ENCODE measurements at places on chromosomes 5 and 9.

- H3K27me3 ChIP-seq: no peaks in the 10 kb centered on the region
- H3K4me3 ChIP-seq: no peak overlapping the region
- DNase-seq: no peak
- H3K27ac ChIP-seq: no peak overlapping the region
- peaks cover 2% of the 10 kb centered on the region for H3K36me3 ChIP-seq
Measured at GRCh38 chr5:38453921-38454320, 102.5 kb downstream of the LIFR start.

DNA sequence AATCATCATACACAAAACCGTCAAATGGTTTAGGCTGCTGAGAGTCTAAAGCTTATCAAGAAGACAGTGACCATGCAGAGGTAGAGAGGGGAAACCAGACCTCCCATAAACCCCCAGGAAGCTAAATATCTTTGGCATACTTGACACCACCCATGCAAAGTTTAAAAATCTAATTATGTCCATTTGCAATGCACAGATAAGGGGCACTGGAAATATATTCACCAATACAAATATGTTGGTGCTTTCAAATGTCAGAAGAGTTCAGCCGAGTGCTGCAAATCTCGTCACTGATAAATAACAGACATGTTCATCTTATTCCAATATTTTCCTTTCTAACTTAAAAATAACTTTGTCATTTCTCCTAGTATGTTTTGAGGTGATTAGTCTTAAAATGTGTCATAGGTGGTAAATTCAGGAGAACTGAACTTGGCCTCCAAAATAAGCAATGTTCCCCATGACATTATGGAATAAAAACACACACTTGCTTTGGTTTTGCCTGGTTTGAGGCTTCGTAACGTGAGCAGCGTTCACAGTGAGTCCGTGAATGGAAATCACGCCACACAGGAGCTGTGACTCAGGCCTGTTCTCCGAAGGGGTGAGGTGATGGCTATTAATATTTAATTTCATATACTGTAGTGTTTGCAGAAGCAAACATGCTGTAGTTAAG, 182.2 kb downstream of the AOPEP start:
- H3K27ac ChIP-seq: peak overlapping the region; percentile 94
- H3K27me3 ChIP-seq: no peaks in the 10 kb centered on the region
- peaks cover 3% of the 10 kb centered on the region for H3K4me1 ChIP-seq

DNA sequence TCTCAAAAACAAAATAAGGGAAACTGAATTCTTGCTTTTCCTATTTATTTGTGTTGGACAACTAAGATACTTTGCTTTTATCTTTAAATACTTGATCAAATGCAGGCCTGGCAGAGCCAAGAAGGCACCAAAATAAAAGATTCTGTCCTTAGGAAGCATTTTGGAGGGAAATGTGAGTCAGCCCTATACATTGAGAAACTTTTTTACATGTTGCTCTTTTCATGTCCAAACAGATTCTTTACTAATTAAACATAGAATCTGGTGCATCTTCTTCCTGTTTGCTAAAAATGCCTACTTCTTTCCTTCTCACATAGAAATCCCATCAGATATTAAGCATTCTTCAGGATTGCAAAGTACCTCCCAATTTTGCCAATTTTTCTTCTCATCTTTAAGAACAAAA, 1160.4 kb downstream of the EFNA5 start:
- no peaks in the 10 kb centered on the region for H3K4me1 ChIP-seq
- no peaks in the 10 kb centered on the region for H3K27me3 ChIP-seq

DNA sequence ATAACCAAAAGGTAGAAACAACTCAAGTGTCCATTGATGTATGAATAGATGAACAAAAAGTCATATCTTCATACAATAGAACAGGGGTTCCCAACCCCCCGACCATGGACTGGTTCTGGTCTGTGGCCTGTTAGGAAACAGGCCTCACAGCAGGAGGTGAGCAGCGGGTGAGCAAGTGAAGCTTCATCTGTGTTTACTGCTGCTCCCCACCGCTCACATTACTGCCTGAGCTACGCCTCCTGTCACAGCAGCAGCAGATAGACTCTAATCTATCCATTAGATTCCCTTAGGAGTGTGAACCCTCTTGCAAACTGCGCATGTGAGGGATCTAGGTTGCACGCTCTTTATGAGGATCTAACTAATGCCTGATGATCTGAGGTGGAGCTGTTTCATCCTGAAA, 478.0 kb downstream of the BRINP1 start:
- DNase-seq: no peak
- no peak overlapping the region for H3K4me3 ChIP-seq
- H3K27ac ChIP-seq: no peak overlapping the region
- H3K36me3 ChIP-seq: no peaks in the 10 kb centered on the region
- peaks cover 4% of the 10 kb centered on the region for H3K4me1 ChIP-seq
- no peaks in the 10 kb centered on the region for H3K27me3 ChIP-seq

DNA sequence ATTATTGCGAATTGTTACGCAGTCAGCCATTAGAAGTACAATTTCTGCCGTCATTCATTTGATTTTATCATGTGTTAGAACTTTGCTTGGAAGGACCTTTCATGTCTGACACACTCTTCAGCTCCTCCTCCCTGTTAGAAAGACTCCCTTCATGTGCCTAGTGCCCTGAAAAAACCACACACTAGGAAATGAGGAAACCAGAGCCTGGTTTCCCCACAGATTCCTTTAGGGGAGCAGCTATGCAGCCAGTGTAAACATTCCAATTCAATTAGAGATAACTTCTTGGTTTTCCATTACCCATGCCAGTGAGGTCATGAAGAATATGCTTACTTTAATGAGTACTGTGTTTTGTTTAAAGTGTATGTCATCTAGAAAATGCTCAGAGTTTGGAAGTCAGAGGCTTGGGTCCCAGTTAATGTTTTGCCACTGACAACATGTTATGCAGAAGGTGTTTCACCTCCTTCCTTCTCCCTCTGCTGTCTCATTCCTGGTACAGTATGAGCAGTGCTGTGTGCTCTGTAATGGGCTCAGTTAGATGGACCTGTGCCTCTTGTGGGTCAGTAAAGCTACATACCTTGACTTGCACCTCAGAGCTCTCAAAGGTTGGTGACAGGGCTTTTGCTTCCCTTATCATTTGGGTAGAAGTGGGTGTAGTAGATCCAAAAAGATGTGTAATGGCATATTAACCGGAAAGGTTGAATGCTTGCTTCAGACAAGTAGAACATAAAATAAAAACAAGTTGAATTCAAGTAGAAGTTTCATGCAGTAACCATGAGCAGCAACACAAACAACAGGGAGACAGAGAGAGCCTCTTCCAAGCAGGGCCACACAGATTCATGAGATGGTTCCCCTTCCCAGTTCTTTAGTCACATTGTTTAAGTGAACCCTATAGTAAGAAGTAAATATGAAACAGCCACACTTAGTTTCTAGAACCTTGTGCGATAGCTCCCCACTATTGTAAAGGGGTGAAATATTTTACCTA, 52.6 kb upstream of the TNFAIP8 start:
- no peak for DNase-seq
- no peaks in the 10 kb centered on the region for H3K27me3 ChIP-seq
- H3K36me3 ChIP-seq: no peaks in the 10 kb centered on the region
- H3K4me1 ChIP-seq: peaks cover 9% of the 10 kb centered on the region
- H3K4me3 ChIP-seq: no peak overlapping the region

DNA sequence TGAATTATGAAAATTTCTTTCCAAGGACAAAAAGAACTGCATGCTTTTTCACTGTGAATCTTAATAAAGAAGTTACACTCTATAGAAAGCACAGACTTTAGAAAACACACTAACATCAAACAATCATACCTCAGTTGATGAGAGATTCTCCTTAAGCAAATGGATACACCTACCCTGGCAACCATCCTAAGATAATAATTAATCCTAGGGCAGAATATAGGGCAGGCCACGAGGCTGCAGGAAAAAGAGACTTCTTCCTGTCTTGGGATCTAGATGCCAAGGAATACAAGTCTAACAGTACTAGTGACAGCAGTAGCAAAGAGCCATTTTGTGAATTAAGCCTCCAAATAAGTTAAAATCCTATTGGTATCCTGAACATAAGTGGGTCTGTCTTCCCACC, 395.4 kb downstream of the EFNA5 start:
- H3K36me3 ChIP-seq: no peaks in the 10 kb centered on the region
- H3K27me3 ChIP-seq: no peaks in the 10 kb centered on the region
- H3K4me1 ChIP-seq: no peaks in the 10 kb centered on the region
- no peak for DNase-seq
- no peak overlapping the region for H3K27ac ChIP-seq
- no peak overlapping the region for H3K4me3 ChIP-seq

DNA sequence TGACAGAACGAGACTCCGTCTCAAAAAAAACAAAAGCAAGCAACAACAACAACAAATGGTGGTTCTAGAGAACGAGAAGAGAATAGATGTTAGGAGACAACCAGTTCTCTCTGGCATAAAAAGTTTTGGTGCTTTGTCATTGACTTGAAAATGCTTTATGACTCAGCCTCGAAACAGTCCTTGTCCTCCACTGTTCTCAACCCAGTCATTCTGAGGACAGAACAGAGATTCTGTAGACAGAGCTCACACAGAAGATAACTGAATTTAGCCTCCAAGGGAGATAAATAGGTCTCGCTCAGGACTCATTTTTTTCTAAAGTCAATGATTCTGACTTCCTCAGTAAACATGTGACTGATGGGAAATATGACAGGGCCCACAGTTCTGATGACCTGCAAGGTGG, 76.0 kb upstream of the FSTL4 start:
- no peak for DNase-seq
- no peaks in the 10 kb centered on the region for H3K4me1 ChIP-seq
- H3K4me3 ChIP-seq: no peak overlapping the region
- H3K27me3 ChIP-seq: peaks cover 2% of the 10 kb centered on the region
- H3K27ac ChIP-seq: no peak overlapping the region

DNA sequence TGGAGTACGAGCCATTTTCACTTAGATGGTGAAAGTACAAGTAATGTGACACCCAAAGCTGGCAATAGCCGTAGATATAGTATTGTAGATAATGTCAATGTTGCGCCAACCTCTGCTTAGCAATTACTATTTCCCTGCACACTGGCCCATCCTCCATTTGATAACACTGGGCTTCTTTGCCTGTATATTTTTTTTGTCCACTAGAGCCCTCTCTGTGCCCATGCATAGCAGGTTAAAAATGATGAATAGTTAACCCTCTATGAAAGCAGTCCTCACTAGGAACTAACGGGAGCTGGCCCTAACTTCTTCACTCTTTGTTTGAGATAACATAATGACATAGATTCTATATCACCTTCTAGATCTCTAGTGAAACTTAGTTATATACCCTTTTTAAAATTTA, 416.8 kb downstream of the TUSC1 start:
- no peak for DNase-seq
- H3K36me3 ChIP-seq: no peaks in the 10 kb centered on the region
- no peak overlapping the region for H3K4me3 ChIP-seq
